ENCODE measurements at places on chromosomes 1 and 21. TPM values are rescaled to one million over a fixed set of nuclear protein-coding genes. Genes with fewer than 3 reads are reported as not detected.

The OR2T2 gene
- not detected for total RNA-seq

The PPIE gene
- 25.3 TPM for total RNA-seq

The PRUNE1 gene
- total RNA-seq = 20.4 TPM

The KCNN3 gene
- total RNA-seq = 2.4 TPM

The HES3 gene
- total RNA-seq = not detected

The TRABD2B gene
- total RNA-seq = under 0.01 TPM

The S100B gene
- total RNA-seq = 6.1 TPM

The SLC45A3 gene
- 2.0 TPM for total RNA-seq

The CCDC181 gene
- 7.3 TPM for total RNA-seq

The AK4 gene
- 9.0 TPM for total RNA-seq

The CDCA8 gene
- 0.82 TPM for total RNA-seq

The NTRK1 gene
- 0.41 TPM for total RNA-seq

The SLAMF9 gene
- total RNA-seq = not detected

The CHI3L2 gene
- total RNA-seq = 0.41 TPM

The GPR37L1 gene
- total RNA-seq = 0.82 TPM

The PDC gene
- total RNA-seq = not detected

The KPRP gene
- total RNA-seq = not detected

The ADAMTS4 gene
- 0.41 TPM for total RNA-seq

The NOTCH2 gene
- 21.2 TPM for total RNA-seq

Data from frontal cortex (tissue), 4 donors.